GF-D8 (cell line): ENCODE measurements at places on chromosomes 3 and 15.
A peak's percentile ranks its signal among the peaks of the same experiment; 100 is the strongest.

DNA sequence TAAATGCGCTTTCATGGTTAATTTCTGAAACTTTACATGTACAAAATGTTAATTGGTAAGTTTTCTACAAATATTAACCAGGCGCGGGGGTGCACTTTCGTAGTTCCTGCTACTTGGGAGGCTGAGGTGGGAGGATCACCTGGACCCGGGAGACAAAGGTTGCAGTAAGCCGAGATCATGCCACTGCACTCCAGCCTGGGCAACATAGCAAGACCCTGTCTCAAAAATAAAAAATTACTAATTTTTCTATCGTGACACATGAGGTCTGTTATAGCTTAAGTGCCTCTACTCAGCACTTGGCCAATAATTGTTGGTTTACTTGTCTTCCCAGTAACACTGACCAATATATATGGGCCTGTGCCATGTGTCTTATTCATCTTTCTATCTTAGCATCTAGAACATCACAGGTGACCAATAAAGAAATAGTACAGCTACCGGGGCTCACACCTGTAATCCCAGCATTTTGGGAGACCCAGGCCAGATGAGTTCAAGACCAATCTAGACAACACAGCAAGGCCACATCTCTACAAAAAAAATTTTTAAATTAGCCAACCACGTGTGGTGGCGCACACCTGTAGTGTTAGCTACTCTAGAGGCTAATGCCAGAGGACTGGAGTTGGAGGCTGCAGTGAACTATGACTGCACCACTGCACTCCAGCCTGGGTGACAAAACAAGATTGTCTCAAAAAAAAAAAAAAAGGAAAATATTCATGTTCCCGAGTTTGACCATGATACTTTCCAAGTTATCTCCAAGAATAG is 6.1 kb downstream of the MSL2 start:
- no peak for DNase-seq

DNA sequence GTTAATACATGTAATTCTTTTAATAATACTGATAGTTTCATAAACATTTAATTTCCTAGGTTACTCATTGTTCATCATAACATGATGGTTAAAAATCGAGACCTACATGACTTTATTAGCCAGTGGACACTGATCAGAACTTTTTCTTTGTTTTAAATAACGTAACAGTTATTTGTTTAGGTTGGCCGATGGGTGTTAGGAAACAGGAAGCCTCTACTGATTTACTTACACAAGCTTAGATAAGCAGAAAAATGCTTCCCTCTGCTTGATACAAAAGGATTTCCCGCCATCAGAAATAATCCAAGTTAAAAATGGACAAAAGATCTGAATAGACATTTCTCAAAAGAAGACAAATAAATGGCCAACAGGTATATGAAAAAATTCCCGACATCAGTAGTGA is 16.6 kb upstream of the APH1B start:
- no peak for DNase-seq

DNA sequence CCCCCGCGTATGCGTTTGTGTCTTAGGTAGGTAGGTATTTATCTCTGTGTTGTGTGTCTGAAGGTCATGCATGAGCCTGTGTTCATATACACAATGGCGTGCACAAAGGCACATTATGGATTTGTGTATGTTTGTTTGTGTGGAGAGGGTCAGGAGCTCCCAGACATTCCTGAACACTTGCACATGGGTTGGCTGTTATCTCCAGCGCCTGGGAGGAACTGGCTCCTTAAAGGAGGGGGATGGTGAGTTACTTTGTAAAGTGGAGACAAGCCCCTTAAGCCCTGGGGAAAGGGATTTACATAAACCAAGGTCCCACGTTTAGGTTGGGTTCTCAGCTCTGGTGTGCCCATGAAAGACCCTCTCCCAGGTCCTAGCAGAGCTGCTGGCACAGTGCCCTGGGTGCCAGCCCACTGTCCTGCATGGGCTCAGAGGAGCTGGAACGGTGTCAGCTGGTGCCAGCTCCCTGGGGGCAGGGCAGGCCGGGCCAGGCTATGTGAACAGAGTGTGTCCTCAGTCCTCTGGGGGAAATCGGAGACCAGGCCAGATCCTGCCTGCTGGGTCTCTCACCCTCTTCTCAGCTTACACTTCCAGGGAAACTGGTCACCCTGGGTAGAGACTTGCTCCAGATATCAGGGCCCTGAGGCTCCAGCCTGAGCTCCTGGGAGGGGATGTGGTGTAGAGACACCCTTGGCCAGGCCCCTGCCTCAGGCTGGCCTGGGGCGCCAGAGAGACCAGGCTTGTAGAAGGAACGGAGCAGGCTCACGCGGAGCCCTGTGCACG is 25.1 kb downstream of the SNX33 start:
- no peak for DNase-seq

DNA sequence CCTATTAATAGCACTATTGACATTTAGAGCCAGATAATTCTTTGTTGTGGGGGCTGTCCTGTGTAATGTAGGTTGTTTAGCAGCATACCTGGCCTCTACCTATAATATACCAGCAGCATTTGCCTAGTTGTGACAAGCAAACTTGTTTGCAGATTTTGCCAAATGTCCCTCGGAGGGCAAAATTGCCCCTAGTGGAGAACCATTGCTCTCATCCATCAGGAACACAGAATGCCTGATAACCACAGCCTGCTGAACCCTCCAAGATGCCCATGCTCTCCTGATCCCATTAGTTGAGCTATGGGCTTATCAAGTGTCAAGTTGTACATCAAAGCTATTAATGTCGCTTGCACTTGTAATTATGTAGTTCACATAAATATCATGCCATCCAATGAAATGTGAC is 15.0 kb upstream of the KBTBD8 start:
- DNase-seq: no peak

GRCh38 chr15:68806220-68807060 is 14.3 kb downstream of the ANP32A start:
- DNase-seq: no peak

GRCh38 chr3:11310258-11310657 is 38.1 kb downstream of the ATG7 start:
- no peak for DNase-seq

DNA sequence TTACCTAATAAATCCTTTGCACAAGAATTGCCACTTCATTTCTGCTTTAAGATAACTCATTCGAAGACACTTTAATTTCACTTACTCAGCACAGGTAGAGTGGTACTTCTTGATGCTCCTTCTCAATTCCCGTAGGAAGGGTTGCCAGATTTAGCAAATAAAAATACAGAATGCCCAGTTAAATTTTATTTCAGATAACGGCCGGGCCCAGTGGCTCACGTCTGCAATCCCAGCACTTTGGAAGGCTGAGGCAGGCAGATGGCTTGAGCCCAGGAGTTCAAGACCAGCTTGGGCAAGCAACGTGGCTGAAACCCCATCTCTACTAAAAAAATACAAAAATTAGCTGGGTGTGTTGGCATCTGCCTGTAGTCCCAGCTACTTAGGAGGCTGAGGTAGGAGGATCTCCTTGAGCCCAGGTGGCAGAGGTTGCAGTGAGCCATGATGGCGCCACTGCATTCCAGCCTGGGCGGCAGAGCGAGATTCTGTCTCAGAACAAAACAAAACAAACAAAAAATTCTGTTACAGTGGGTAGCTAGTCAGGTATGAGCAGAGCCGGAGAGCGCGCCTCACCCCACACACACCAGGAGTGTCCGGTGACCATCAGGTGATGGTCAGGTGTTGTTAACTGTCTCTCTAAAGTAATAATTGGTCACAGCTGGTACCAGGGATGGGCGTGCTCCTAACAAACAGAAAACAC is 92.8 kb downstream of the DNAH12 start:
- DNase-seq: no peak

GRCh38 chr3:111648991-111649579 is 53.9 kb upstream of the ZBED2 start:
- no peak for DNase-seq

GRCh38 chr3:165193366-165194254 is 2.6 kb downstream of the SLITRK3 start:
- no peak for DNase-seq

DNA sequence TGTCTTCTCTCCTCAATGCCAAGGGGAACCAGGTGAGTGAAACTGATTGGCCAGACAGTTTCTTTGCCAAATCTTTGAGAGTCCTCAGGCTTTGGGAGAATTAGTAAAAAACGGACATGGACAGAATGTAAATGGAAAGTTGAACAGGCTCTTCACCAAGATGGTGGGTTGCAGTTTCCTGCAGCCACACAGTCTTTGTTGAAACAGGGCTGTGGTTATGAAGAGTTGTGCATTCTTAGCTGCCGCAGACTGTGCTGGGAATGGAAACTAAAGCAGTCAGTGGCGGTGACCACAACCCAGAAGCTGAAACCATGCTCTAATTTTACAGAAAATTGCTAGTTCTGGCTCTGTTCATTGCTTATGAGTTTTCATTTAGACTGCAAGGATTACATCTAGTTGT is 42.1 kb upstream of the TASOR start:
- no peak for DNase-seq

- no peak for DNase-seq
Measured at GRCh38 chr3:31197941-31198340, 303.5 kb upstream of the GADL1 start.

GRCh38 chr15:38071211-38071972 is 137.0 kb downstream of the TMCO5A start:
- no peak for DNase-seq

DNA sequence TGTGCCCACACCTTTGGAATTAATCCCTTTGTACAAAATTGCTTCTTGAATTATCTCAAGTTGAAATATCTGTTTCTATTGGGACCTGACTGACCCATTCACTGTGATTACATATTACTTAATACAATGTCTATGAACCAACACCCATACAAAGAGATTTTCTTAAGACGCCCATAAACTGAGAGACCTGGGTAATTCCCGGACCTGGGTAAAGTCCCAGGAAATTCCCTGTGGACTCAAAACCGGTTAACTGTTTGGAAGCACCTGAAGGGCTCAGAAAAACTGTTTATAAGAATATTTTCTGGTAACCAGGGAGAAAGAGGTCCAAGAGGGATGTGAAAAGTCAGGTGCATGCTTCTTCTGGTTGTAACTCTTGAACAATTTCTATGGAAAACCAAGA is 314.0 kb upstream of the WNT5A start:
- no peak for DNase-seq

DNA sequence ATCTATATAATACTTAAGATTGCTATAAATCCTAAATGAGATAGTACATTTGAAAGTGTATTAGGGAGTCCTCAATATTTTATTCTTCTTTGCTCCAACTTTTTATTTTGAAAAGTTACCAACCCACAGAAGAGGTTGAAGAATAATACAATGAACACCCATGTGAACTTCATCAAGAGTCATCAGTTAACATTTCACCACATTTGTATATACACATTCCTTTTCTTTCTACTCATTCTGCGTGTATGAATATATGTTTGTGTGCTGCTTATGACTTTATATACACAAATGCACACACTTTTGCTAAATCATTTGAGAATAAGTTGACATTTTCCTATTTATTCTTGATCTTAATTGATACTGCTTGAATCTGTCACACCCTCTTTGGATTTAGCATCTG is 193.3 kb upstream of the CGNL1 start:
- no peak for DNase-seq

DNA sequence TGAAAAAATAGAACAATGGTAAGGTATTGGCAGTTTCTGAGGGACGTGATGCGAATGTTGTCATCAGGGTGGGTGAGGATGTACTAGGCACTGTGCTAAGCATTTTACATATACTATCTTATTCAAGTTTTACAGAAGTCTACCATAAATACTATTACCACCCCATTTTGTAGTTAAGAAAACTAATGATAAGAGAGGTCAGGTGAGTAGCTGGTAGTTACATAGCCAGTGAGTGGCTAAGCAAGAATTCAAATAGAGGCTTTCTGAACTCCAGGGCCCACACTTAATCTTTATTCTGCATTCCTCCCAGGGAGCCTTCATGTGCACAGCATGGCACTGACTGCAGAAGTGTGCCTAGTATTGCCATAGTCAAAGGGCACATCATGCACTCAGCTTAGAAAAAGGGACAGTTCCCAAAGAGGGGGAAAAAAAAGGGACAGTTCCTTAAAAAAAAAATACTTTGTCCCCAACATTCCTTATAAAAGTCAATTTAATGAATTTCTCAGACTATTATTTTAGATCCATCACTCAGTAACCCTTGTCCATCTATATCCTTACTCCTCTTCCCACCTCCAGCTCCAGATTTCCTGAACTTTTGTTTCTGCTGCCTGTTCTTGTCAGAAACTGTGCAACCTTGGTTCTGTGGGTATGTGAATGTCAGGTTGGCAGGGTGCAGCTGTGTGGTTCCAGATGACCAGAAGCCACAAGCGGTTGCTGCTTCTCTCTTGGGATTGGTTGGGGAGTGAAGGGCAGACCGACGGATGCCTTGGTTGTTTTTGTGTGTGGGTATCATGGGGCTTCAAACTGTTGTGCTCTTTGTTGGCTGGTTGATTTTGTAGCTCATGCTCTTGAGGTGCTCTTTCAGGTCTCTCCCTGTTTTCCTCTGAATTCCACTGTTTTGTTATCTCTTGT is 8.3 kb downstream of the MAPKBP1 start:
- DNase-seq: peak; percentile 11

GRCh38 chr3:179196098-179196497 is 47.9 kb downstream of the PIK3CA start:
- no peak for DNase-seq

DNA sequence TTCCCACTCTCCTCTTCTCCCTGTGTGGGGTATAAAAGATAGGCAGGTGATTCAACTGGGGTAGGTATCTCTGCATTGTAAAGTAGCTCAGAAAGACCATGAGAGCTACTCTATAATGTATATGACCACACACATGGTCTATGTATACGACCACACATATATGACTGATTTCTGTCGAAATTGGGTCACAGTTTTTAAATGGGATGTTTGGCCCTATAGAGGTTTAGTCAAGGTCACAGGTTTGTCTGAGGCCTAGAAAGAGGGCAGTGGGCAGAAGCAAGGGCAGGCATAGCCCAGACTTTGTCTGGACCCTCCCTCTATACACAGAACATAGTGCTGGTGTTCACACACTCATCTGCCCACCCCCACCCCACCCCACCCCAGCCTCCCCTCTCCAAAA is 4.4 kb downstream of the LAMP3 start:
- DNase-seq: no peak

DNA sequence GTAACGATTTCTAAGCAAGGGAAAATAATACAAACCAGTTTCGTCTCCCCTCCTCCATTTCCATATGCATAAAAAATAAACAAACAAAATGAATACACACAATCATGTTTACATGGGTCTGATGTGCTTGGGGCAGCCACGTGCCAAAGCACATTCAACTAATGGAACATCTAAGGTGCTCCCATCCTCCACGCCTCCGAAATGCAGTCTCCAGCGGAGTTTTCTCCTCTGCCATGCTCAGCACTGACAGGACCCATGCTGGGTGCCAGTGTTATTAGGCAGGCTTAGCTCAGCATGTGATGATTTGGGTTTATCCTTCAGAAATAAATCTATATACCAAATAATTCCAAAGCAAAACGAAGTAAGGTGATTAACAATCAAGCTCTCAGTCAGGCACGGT is 337.3 kb upstream of the ATP10A start:
- no peak for DNase-seq

DNA sequence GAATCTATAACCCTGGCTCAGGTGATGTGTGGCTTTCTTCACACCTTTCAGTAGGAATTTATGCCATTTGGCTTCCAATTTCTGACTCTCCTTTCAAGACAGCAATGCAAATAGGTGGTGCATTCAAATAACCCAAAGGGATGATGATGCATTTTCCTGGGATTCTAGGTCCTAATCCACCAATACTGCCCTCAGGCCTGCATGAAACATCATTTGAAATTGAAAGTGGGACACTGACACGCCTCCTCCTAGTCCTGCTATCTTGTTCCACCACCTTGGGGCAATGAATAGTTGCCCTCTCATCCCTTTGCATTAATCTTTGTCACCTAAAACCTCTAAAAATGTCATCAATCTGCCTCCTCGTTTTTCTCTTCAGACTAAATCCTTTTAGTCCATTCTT is 198.4 kb upstream of the ST8SIA2 start:
- DNase-seq: no peak
